ENCODE measurements at places on chromosomes 3 and 15.

- DNase-seq = no peak
Measured at GRCh38 chr3:111603679-111604078, 8.5 kb upstream of the ZBED2 start.

- peak; percentile 20 for DNase-seq
Measured at GRCh38 chr3:30607032-30607833, 832 bp downstream of the TGFBR2 start.

- peak; percentile 92 for DNase-seq
Measured at GRCh38 chr3:152718810-152719209, 116.1 kb upstream of the P2RY1 start.

- no peak for DNase-seq
Measured at GRCh38 chr3:184457329-184457728, 77.5 kb downstream of the CHRD start.

- DNase-seq = no peak
Measured at GRCh38 chr3:78283994-78284393, 1244.1 kb downstream of the ROBO2 start.

DNA sequence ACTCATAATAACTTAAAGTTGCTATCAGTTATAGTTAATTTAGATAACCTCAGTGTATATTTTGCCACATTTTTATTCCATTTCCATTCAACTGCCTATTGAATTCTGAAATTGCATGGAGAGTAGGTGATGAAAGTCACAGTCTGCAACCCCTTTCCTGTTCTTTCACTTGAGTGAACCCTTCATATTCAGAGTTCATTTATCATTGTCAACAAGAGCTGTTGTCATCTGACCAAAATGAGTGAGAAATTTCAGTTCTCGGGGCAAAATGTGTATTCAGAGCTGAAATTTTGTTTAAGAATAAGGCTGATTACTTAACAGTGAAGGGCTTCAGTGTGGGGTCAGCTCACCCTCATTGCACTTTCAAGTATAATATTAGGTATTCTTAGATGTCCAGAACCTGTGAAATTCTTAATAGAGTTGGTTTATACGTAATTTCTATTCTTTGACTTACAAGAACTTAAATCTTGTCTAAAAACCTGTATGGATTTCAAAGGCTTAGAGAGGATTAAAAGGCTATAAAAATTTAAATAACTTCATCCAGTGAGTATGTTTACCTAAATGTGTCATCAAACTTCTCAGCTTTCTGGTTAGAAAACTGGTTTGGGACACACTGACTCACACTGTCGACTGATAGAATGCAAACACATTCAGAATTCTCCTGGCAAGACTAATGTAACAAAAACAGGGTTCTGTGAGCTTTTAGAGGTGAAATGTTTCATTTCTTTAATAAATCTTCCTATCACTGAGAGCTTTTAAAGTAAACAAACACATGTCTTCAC lies 92.2 kb downstream of the CMSS1 start:
- DNase-seq = no peak

- no peak for DNase-seq
Measured at GRCh38 chr3:152398495-152398894, 129.8 kb downstream of the MBNL1 start.

DNA sequence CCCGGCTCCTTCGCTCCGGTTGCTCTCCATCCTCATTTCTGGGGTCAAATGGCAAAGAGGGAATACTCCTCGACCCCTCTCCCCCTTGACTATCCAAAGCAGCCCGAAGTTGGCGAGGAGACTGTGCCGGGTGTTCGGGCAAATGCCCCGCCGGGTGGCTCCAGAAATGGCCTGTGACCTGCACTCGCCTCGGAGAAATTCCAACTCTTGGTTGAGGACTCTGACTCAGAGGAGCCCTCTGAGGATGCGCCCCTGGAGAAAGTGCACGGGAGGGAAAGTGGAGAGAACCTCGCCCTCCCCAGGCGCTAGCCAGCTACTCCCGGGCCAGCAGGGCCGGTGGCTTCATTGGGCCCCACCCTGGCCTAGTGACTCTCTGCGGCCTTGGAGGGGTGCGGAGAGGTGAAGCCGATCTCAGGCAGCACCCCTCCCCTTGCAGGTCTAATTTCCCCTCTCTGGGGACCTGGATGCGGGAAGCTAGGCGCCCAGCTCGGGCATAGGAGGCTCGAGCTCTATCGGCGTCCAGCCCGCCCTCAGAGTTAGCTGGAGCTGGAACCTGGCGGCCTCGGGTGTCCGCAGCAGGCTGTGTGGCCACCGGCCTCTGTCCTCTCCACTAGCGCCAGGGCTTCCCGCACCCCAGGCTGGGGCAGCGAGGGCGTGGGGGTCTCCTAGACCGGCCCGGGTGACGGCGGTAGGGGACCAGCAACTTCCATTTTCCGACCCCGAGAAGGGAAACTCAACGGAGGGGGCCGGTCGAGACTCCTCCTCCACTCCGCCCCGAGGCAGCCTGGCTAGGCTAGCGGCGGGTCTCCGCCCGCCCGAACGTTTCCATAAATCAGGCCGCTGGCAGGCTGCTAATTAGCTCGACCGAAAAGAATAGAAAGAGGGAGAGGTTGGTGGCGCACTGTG lies 29.4 kb downstream of the NR2F2 start:
- DNase-seq = no peak

GRCh38 chr3:120649830-120650233 lies 32.2 kb downstream of the HGD start:
- no peak for DNase-seq

GRCh38 chr3:57709559-57709958 lies 16.7 kb upstream of the DENND6A start:
- peak; percentile 85 for DNase-seq

- DNase-seq = peak; percentile 70
Measured at GRCh38 chr3:170572665-170573253, 13.1 kb downstream of the SLC7A14 start.

GRCh38 chr15:81869161-81869954 lies 176.5 kb downstream of the MEX3B start:
- DNase-seq = no peak

DNA sequence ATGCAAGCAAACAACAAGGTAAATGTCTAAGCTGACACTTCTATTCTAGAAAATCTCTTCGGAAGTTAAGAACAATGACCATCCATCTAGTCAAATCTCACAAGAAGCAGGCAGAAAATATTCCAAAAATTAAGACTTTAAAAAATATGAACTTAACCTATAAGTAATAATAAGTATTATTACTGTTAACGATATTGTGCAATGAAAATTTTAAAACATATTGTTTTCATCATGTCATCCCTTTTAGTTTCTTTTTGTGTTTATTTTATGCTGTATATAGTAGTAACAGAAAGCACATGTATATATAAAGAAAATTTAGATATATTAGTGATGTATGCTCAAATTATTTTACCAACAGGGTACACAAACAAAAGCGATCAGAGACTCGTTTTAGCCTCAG lies 4.1 kb downstream of the HDGFL3 start:
- DNase-seq = no peak

GRCh38 chr15:66860844-66861243 lies 158.8 kb downstream of the SMAD6 start:
- DNase-seq = no peak

DNA sequence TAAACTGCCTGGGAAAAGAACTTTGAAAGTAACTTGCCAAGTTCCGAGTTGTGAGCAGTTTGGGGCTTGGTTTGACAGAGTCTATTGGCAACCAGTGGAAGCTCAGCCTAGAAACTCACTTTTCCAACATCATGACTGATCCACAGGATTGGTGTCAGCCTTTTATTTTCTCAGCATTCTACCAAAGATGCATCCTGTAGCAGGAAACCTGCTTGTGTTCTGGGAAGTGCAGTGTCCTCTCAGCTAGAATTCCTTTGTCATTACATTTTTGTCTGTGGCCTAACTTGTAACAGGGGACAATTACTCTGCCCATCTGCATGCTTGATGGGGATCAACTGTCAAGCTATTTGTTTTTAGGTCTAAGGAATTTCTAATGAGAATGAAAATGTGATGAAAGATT lies 116.7 kb upstream of the LMOD3 start:
- DNase-seq = no peak

DNA sequence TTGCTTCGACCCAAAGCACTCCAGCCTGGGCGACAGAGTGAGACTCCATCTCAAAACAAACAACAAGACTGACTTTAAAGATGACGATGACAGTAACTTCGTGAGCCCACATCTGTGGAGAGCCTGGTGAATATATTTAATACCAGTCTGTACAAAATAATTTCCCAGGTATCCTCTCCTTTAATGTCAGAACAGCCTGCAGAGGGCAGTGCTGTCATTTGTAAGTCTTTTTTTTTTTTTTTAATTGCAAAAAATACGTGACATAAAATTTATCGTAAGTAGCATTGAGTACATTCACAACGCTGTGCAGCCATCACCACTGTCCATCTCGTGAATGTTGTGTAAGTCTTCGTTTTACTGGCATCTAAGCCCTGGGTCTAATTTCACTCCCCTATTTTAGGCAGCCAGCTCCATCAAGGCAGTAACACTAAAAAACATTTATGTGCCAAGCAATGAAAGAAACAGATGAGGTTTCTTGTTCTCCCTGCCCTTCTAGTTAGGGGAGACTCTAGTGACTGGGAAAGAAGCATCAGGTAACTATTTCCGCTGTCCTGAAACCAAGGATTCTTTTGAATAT lies 1.4 kb downstream of the HTD2 start:
- peak; percentile 66 for DNase-seq

- no peak for DNase-seq
Measured at GRCh38 chr3:150762662-150763121, 277 bp downstream of the SIAH2 start.

GRCh38 chr15:68097029-68097428 lies 42.9 kb downstream of the PIAS1 start:
- DNase-seq = no peak

DNA sequence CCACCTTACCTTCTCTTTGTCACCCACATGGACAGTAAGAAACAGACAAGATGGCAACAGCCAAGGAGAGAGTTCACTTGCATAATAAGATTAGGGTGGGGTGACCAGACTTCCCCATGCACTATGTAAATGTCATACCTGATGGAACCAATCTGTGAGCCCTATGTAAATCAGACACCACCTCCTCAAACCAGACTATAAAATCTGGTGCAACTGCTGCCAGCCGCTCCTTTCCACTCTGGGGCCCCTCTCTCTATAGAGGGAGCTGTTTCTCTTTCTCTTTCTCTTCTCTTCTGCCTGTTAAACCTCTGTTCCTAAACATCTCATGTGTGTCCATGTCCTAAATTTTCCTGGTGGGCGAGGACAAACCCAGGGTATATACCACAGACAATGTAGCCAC lies 405.5 kb upstream of the CNTN4 start:
- no peak for DNase-seq

DNA sequence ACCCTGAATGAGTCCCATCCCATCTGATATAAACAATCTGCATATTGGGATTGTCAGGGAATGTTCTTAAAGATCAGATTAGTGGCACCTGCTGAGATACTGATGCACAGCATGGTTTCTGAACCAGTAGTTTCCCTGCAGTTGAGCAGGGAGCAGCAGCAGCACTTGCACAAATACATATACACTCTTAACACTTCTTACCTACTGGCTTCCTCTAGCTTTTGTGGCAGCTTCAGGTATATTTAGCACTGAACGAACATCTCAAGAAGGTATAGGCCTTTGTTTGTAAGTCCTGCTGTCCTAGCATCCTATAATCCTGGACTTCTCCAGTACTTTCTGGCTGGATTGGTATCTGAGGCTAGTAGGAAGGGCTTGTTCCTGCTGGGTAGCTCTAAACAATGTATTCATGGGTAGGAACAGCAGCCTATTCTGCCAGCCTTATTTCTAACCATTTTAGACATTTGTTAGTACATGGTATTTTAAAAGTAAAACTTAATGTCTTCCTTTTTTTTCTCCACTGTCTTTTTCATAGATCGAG lies 4.5 kb downstream of the B2M start:
- DNase-seq = no peak

GRCh38 chr3:100216713-100217112 lies 44.1 kb upstream of the TBC1D23 start:
- DNase-seq = peak; percentile 96

DNA sequence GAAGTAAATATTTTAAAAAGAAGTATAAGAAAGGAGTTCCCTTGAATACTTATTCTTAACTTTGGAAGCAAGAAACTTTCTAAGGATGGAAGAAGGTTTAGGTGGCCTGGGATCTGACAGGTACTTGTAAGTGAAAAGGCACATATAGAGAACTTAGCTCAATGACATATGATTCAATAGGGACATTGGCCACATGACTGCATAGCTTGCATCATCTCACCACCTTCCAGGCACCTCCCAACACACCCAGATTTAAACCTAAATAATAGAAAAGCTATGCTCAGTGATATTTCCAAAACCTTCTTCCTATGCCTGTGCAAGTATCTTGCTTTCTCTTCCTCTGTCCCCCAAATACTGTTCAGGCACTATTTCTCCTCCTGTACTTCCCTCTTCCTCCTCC lies 4.7 kb upstream of the P2RY1 start:
- no peak for DNase-seq

DNA sequence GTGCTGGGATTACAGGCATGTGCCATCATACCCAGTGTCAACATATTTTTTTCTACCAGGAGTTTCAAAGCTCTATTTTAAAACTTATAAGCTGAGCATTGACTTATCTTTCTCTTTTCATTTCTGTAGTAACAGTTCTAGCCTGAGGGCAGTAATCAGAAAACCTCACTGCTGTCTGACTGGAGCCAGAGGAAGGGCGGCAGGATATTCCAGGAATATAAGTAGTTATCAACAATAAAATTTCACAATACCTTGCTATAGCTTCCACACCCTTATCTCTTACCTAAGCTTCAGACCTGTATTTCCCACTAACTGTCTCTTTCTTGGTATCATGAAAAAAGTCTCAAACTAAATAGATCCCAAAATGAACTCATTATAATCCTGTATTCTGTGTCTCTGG lies 5.1 kb upstream of the NEDD4 start:
- DNase-seq = no peak

DNA sequence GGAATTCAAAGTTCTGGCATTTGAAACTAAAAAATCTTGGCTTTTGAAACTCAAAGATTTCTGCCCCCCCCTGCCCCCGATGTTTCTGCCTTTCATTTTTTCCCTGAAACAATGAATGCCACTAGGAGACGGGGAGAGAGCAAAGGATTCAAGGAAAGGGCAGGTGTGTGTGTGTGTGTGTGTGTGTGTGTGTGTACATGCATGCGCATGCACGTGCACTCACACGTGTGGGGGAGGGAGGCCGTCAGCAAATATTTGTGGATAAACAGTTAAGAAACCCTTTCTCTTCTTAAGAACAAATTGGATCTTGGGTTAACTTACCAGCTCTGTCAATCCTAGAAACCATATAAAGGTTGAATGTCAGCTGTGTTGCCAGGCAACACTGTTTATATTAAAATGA lies 29.2 kb upstream of the CCDC174 start:
- DNase-seq = no peak

Data from COLO829 (cell line).